Naive thymus-derived CD8-positive, alpha-beta T cell (primary cell): ENCODE measurements at places on chromosomes 2 and 18. TPM values are rescaled to one million over a fixed set of nuclear protein-coding genes. Genes with fewer than 3 reads are reported as not detected.

DNA sequence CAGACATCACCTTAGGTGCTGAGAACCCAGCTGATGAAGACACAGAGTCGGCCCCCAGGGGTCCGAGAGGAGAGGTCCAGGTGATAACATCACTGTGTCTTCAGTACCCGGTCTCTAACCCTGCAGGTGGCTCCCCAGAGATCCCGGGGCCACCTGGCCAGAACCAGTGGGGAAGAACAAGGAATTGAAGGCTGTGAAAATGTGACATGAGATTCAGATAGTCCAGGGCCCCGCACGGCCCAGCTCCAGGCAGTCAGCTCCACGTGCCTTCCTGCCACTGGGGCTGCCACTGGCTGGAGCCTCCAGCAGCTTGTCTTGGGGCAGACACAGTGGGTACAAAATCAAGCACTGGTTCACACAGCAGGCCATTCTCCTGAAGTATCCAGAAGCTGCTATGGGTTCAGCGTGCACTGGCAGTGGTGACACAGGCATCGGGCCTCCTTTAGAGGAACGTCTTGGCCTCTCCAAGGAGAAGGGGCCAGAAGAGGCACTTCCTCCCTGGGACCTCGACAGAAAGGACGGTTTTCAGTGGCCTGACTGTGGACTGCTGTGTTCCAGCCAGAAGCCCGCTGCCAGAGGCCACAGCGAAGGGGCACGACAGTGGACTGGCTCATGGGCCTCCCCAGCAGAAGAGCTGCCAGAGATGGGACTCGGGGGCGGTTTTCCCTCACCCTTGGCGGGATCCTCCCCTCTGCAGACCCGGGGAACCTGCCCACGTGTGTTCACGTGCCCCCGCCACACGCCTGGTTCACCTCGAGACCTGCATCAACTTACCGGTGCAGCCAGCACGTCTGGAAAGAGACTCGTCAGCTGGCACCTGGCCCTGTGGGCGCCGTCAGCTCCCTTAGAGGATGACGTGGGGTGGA is 150.4 kb downstream of the HDAC4 start:
- peaks cover 53% of the 10 kb centered on the region for H3K4me1 ChIP-seq
- no peaks in the 10 kb centered on the region for H3K36me3 ChIP-seq
- H3K27me3 ChIP-seq, result no peaks in the 10 kb centered on the region
- no peak for DNase-seq

ATP6V1B1 gene
- total RNA-seq, result not detected

- no peak overlapping the region for H3K27ac ChIP-seq
- H3K4me1 ChIP-seq, result no peaks in the 10 kb centered on the region
- H3K36me3 ChIP-seq, result no peaks in the 10 kb centered on the region
- H3K4me3 ChIP-seq, result no peak overlapping the region
- peaks cover under 1% of the 10 kb centered on the region for H3K27me3 ChIP-seq
- no peak for DNase-seq
Observed at GRCh38 chr2:39938035-39938835, 159.2 kb upstream of the THUMPD2 start.

- no peaks in the 10 kb centered on the region for H3K4me1 ChIP-seq
- H3K4me3 ChIP-seq, result no peak overlapping the region
- DNase-seq, result no peak
- no peaks in the 10 kb centered on the region for H3K27me3 ChIP-seq
Observed at GRCh38 chr2:175854129-175854528, 147.9 kb downstream of the LNPK start.

FBLN7 gene
- total RNA-seq, result 9.8 TPM

DNA sequence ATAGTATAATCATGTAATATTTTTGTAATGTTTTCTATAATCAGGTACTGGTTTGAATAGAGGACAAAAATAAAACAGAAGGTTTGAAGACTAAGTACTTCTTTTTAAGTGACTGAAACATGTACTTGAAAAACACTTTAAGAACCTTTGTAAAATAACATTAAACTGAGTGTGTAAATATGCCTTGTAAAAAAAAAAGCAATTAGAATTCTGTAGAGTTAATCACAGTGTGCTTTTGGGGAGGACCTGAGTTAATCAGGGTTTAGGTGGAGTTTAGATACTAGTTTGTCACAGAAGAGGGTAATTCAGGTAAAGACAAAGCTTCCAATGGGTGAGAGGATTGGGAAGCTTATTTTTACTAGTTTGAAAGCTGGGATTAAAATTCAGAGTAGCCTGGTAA is 10.3 kb downstream of the MBD5 start:
- DNase-seq, result no peak
- no peak overlapping the region for H3K4me3 ChIP-seq
- H3K27ac ChIP-seq, result no peak overlapping the region

GRCh38 chr2:88016960-88017779 is 823 bp upstream of the RNU2-63P start:
- DNase-seq, result no peak
- no peaks in the 10 kb centered on the region for H3K27me3 ChIP-seq
- H3K36me3 ChIP-seq, result no peaks in the 10 kb centered on the region
- peak overlapping the region; percentile 98 for H3K4me3 ChIP-seq
- peak overlapping the region; percentile 99 for H3K27ac ChIP-seq
- peaks cover 10% of the 10 kb centered on the region for H3K4me1 ChIP-seq

DNA sequence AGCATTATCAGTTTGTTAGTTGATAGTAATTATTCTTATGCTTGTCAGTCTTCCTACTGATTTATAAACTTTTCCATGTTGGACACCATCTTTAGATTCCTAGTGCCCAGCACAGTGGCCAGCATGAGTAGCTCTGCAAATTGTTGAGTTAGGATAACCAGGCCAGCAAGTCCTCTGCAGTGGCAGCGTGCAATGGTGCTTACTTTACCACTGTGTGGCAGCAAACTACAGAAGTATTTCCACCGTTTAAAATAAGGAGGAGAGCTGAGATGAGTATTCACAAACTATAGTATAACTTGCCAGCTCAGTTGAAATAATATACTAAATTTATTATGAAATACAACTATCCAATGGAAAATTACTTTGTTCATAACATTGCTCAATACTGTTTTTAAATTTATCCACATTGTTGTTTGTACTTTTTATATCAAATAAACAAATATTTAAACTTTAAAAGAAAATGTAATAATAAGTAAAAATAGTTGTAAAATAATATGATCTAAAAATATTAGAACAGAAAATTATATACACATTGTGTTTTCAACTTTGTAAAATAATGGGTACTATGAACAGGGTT is 9.3 kb upstream of the THADA start:
- no peak overlapping the region for H3K4me3 ChIP-seq
- H3K36me3 ChIP-seq, result no peaks in the 10 kb centered on the region
- H3K4me1 ChIP-seq, result peaks cover 5% of the 10 kb centered on the region
- H3K27me3 ChIP-seq, result peaks cover 5% of the 10 kb centered on the region
- DNase-seq, result no peak

UCN gene
- 5.9 TPM for total RNA-seq

- no peak overlapping the region for H3K27ac ChIP-seq
- no peaks in the 10 kb centered on the region for H3K27me3 ChIP-seq
- no peaks in the 10 kb centered on the region for H3K36me3 ChIP-seq
- DNase-seq, result no peak
- H3K4me3 ChIP-seq, result no peak overlapping the region
Observed at GRCh38 chr2:211132573-211132972, 576.2 kb downstream of the CPS1 start.

RNF125 gene
- total RNA-seq, result 49.7 TPM

HOXD8 gene
- not detected for total RNA-seq

ACVR1 gene
- total RNA-seq, result 11.1 TPM

DNA sequence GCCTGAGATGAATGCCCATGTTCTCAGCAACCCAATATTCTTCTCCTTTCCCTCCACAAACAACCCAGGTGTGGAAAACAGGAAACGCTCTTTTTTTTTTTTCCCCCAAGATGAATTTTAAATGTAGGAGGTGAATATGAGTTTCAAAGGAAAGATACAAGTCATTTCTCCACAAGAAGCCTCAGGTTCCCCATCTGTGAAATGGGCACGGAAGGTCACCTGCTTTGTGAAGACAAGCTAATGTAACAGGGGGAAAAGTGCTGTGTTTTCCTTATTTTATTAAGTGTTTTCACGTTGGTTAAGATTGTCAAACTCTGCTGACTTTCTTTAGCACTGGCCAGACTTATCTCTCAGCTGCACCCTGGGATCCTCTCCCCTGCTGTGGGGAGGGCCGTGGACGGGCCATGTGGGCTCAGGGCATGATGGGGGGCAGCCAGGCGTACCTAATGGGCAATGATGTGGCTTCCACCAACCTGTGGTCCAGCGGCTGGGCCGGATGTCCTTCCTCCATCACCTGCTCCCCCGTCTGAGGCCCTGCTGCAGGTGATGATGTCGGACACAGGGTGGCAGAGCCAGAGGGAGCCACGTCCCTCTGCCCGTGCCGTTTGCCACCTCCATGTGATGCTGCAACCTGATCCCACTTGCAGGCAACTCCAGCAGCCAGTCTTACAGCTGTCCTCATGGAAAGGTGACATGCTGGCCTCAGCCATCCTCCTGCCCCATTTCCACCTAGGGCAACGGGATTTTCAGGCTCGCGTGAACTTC is 130.0 kb upstream of the PXDN start:
- H3K36me3 ChIP-seq, result no peaks in the 10 kb centered on the region
- no peak for DNase-seq
- no peak overlapping the region for H3K4me3 ChIP-seq
- H3K27me3 ChIP-seq, result peaks cover 11% of the 10 kb centered on the region
